ENCODE measurements at places on chromosomes 2 and 18.

- no peaks in the 10 kb centered on the region for H3K27me3 ChIP-seq
- peaks cover 6% of the 10 kb centered on the region for H3K36me3 ChIP-seq
- DNase-seq: no peak
- peaks cover 18% of the 10 kb centered on the region for H3K4me1 ChIP-seq
- H3K27ac ChIP-seq: no peak overlapping the region
Measured at GRCh38 chr2:70046534-70046933, 40.7 kb upstream of the PCBP1 start.

GRCh38 chr2:113922784-113923183 lies 32.9 kb downstream of the ACTR3 start:
- H3K4me3 ChIP-seq: no peak overlapping the region
- peaks cover 32% of the 10 kb centered on the region for H3K36me3 ChIP-seq
- H3K4me1 ChIP-seq: peaks cover 25% of the 10 kb centered on the region
- no peak for DNase-seq
- no peak overlapping the region for H3K27ac ChIP-seq
- H3K27me3 ChIP-seq: no peaks in the 10 kb centered on the region

GRCh38 chr2:237864444-237864931 lies 5.1 kb downstream of the RAMP1 start:
- DNase-seq: no peak
- H3K36me3 ChIP-seq: no peaks in the 10 kb centered on the region
- peaks cover 21% of the 10 kb centered on the region for H3K4me1 ChIP-seq
- no peak overlapping the region for H3K27ac ChIP-seq
- H3K27me3 ChIP-seq: peaks cover 8% of the 10 kb centered on the region

- H3K4me1 ChIP-seq: peaks cover 5% of the 10 kb centered on the region
- no peaks in the 10 kb centered on the region for H3K36me3 ChIP-seq
- no peak overlapping the region for H3K27ac ChIP-seq
- peak; percentile 34 for DNase-seq
Measured at GRCh38 chr2:197599285-197599965, 76.0 kb downstream of the RFTN2 start.

All from activated naive CD4-positive, alpha-beta T cell treated with anti-CD3 and anti-CD28 coated beads for 36 hours (primary cell).